T-cell (primary cell): ENCODE measurements at places on chromosomes 12 and 14.

- DNase-seq: no peak
Measured at GRCh38 chr12:64785838-64786237, 26.6 kb upstream of the GNS start.

DNA sequence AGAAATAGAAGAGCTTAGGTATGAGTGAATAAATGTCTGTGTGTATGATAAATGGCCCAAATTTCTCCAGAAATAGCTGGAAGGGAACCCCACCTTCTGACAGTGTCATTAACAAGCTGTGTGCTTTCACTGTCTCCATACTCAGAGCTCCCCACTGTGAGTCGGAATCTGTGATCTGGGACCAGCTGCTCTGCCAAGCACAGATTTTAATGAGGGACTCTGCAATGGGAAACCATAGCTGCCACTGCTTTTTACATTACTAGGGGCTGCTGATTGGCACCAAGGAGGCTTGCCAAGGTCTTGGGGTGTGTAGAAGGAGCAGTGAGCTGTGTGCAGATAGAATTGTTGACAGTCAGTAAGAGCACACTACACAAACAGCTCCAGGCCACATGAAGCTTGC is 244.2 kb upstream of the CCDC196 start:
- DNase-seq: no peak

DNA sequence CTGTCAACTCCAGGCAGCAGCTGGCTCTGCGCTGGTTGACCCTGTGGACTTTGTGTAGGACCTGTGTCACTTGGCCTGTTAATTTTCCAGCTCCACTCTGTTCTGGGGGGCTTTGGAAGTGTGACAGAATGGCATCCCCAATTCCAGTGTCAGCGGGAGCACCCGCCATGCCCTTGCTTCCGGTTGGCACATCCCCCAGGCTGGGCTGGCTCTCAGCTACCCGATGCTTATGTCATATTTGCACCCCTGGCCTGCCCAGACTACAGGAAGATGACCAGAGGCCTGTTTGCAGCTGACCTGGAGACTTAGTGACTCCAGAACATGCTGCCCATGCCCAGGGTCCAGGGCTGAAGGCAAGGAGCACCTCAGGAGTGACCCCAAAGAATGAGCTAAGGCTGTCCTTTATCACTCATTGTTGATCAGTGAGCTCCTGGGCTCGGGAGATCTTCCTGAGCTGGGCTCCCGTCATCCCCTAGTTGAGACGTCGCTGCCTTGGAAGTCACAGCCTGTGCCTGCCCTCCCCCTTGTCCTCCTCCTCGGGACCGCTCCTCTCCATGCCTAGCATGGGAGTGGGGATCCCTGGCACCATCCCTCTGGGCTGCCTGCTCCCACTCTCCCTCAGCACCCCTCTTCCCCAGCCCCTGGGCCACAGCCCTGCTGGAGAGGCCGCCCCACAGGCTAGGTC is 163.4 kb upstream of the RTL1 start:
- no peak for DNase-seq

DNA sequence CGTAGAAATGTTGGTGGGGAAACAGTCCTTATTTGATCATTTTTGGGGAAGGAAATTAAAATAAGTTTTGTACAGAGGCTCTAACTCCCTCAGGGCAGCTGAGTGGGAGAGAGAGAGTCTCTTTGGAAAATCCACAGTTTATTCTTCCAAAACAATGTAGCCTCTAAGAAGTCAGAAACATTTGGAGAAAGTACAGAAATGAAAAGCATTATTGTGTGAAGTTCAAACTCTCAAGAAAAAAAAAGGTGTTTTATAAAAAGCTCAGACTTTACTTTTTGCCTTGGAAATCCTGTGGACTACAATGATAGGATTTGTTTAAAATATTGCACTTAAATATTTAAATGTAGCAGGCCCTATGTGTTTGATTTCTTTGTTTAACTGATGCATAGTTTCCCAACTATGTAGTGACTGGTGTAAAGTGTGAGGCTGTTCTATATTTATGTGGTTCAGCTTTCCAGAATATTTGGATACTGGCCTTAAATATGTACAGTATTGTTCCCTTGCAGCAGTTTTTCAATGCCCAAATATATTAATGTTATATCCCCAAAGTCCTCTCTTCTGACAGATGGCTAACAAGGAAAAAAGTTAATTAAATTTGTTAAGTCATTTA is 82.0 kb upstream of the OTOGL start:
- DNase-seq: no peak

DNA sequence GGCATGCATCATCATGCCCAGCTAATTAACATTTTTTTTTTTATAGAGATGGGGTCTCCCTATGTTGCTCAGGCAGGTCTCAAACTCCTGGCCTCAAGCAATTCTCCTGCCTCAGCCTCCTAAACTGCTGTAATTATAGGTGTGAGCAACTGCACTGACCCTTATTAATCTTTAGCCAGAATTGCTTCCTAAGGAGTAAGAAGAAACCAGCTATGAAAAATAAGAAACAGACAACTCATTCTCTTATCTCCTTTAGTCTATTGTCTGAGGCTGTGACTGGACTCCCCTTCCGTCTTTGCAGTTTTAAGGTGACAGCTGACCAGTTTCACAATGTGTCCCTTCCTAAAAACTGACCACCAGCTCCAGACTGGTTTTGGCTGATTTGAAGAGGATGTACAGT is 52.4 kb downstream of the EMP1 start:
- no peak for DNase-seq

DNA sequence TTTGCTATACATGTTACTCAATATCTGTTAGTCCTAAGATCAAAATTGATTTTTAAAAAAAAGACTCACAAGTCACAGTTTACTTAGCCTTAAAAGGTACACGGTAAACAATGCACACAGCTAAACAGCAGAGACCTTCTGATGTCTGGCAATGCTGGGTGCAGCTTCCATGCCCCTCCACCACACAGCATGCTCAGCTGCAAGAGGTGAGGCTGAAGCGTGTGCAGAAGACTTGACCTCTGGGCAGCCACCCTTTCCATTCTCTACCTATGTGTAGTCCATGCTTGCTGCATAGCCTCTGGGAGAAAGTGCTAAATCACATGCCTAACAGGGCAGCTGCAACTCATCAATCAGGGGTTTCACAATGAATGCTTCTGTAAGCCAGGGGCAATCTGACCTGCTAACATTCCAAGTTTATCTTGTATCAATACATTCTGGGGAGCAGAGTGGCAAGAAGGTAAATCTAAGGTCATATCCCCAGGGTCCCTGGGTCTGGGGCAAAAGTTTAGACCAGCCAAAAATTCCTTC is 44.5 kb upstream of the AMN1 start:
- no peak for DNase-seq

DNA sequence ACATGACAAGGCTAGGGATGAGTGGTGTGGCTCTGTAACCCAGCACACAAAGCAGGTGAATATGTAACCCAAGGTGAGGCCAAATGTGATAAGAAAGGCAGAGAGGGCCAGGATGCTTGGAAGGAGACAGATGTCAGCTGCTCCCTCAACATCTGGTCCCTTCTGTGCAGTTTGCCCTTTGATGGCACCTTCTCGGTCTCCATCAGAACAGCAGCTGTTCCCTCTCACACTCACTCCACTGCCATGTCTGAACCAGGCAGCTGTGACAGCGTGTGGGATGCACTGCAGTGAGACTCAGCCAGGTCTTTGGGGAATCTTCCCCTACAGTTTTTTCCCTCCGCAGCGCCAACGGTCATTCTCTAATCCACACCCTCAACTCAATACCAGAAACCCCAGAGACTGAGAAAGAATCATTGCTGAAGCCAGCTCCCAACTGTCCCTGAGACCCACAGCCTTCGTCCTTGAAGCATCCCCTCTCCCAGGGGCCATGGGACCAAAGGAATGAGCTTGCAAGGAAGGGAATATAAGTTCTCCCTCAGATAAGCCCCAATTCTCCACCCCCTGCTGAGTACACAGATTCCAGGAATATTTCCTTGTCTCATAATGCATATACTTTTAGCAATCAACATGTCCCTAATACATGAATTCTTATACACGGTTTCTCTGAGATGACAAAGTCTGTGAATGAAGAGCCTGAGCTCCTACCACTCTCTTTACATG is 230.0 kb downstream of the GLT1D1 start:
- DNase-seq: no peak

DNA sequence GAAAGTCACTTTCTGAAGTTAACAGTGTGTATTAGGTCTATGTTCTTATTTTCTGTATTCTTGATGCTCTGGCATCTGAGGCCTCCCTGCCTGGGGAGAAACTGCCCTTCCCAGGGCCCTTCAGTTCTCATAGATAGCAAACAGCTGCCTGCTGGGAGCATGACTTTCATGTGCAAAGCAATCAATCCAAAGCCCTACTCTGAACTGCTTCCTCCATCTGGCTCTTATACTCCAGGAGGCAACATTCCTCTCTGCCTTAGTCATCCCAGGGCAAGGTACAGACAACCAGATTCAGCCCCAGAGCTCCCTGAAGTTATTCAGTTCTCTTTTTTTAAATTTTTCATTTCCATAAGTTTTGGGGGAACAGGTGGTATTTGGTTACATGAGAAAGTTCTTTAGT is 41.7 kb upstream of the RIN3 start:
- no peak for DNase-seq

DNA sequence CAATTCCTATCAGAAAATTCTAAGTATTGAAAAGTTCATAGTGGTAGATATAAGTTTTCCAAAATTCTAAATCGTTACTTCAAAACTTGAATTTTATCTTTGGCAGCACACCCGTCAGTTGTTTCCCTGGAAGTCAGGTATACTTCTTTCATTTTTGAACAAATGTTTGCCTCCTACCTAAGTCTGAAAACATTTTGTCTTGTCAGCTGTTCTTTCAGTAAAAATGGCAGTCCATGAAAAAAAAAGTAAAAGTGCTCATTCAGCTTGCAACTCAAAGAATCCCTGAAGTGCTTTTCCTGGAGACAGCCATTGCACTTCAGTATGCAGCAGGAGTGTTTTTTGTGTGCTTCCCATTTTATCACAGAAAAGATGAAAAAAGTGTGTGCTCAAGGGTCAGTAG is 130.1 kb upstream of the NEDD1 start:
- DNase-seq: no peak

DNA sequence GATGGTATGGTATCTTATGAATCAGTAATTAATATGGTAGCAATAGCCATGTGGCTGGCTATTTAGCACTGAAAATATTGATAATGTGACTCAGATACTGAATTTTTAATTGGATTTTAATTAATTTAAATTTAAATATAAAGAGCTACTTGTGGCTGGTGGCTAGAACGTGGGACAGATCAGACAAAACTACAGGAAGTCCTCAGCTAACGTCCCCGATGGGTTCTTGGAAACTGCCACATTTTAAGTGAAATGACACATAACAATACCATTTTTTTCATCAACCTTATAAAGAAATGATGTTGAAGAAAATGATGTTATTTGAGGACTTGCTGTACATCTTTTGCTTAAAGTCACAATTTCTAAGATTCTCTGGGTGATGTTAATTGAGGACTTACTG is 138.1 kb upstream of the FLRT2 start:
- no peak for DNase-seq

GRCh38 chr14:103304706-103305105 is 29.3 kb upstream of the EIF5 start:
- DNase-seq: no peak

DNA sequence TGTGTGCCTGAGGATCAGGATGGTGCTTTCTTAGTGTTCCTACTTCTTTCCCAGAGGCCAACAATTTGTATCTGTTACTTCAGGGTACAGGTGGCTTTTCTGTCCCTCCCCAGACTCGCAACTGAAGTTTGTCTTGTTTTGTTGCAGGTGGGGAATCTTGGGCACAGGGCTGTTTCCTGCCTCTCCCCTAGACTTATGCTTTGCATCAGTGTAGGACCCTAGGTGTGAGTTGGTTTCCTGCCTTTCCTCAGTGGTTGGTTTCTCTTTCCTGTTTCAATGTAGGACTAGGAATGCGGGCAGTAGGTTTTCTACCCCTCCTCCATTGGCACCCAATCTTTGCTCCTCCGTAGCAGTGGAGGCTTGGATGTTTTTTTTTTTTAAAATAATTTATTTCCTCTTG is 87.0 kb downstream of the TRMT5 start:
- no peak for DNase-seq

- no peak for DNase-seq
Measured at GRCh38 chr14:69142101-69142500, 10.8 kb downstream of the DCAF5 start.

GRCh38 chr12:13209436-13210235 is 13.1 kb downstream of the EMP1 start:
- no peak for DNase-seq
